NCI-H2107 (cell line): ENCODE measurements at places on chromosomes 5 and 9.
A peak's percentile ranks its signal among the peaks of the same experiment; 100 is the strongest.

GRCh38 chr9:98911042-98911441 lies 32.7 kb upstream of the COL15A1 start:
- DNase-seq, result no peak

DNA sequence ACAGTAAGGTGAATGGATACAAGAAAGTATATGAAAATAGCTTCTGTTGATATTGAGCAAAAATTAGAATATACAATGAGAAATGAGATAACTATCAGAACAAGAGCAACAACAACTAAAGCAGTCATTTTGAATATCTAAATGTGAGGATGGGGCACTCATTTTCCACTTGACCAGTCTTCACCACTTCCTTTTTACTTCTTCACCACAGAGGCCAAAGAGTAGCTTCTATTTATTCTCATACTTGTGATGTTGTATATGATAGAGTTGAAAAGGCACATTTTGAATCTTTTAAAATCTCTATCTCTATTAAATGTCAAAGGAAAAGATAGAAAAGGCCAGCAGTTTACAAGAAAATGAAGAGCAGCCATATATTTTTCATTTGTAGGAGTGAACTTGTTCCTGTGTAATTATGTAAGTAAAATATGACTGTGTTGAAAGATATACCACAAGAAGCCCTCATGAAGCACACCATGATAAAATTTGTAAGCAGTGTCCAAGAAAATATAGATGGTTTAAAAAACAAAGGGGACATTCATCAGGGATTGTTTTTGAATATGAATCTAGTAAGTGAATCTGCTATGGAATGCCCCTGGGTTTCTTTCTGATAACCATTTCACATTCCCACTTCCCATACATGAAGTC lies 39.2 kb downstream of the ADAMTS19 start:
- DNase-seq, result no peak

- DNase-seq, result no peak
Observed at GRCh38 chr5:171693412-171693811, 92.2 kb upstream of the SMIM23 start.

DNA sequence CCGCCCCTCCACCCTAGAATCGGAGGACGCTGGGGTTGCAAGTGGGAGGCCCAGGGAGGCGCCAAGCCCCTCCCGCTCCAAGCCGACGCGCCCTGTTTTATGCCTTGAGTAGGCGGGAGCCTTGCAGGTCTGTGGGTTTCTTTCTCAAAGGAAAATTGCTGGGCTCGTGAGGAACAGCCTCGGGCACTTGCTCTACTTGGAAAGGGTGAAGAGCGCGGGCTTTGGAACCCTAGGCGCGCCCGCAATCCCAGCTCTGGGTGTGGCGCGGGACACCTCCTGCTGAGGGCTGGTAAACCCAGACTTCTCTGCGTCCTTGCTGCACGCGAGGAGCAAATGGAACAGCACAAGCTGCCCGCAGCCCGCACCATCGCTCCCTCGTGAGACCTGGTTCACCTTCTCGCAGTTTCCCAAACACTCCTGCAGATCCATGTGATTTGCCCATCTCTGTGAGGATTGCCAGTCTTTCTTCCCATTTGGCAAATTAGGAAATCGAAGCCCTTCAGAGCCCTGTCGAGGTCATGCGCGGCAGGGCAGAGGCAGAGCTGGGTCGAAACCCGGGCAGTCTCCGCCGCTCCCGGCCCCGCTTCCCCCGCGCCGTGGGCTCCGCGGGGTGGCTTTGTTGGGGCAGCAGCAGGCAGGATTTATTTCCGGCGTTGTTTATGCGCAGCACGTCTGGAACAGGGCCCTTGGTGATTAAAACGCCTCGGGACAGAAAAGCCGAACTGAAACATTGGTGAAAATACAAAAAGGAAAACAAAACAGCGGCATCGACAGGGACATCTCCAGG lies 98.4 kb upstream of the CPLX2 start:
- DNase-seq, result no peak

- DNase-seq, result no peak
Observed at GRCh38 chr5:133326361-133326760, 274.5 kb downstream of the HSPA4 start.

DNA sequence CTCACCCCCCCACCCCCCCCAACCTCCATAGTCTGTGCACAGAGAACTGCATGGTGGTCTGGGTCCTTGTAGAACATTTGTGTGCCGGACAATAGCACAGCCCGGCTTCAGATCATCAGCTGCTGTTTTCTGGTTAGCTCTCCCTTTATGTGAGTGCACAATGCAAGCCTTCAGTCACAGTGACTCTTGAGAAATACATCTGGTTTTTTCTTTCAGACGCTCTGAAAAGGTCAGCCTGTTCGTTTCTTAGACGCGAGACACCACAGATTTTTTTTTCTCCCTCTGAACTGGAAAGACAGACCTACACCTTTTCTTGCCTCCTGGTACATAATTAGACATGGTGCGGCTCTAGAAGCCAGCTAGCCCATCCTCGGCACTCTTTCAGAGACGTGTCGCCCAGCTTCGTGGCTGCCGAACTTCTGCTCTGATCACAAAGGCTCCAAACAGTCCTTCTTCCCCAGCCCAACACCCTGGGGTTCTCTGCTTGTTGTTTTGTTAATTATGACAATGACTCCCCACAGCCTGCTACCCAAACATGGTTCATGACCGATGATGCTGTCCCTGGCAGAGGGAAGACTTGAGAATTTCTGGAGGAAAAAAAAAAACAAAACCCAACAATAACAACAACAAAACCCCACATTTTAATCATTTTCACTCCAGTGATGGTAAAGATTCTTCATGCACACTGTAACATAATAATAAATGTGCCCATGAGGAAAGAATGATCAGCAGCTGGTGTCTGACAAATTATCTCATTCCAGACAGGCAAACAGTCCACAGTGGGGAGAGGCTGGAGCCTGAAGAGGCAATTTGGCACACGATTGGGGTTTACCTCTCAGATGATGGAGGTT lies 241.4 kb upstream of the ZNF462 start:
- DNase-seq, result no peak

GRCh38 chr5:126481243-126481642 lies 58.0 kb downstream of the GRAMD2B start:
- DNase-seq, result no peak

DNA sequence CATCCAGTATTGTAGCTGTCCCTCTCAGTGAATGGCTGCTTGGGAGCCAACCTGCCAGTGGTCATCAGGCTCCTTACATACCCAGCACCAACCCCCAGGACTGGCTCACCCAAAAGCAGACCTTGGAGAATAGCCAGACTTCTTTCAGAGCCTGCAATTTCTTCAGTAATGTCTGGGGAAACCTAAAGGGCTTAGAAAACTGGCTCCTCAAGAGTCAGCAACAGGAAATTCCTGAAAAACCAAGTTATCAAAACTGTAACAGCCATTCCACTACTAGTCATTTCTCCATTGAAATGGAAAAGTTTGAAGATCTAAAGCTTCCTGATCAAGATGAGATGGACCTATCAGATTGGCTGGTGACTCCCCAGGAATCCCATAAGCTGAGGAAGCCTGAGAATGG lies 12.3 kb upstream of the STING1 start:
- DNase-seq, result no peak

DNA sequence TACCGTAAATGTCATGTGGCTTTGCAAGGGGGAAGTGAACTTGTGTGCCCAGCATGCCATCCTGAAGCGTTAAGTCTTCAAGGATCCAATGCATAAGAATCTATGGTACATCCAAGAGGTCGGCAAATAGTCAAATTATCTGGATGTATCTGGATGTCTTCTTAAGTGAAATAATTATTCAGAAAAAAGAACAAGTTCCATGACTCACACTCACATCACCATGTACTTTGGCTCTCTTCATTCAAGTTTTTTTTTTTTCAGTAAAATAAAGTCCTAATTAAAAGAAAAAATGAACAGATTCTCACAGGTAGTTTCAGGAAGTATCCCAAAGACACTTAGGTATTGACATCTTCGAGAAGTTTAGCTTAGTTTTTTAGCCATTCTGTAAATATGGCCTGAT lies 62.7 kb upstream of the MEGF10 start:
- no peak for DNase-seq

- no peak for DNase-seq
Observed at GRCh38 chr5:59142927-59143326, 560.1 kb downstream of the RAB3C start.

DNA sequence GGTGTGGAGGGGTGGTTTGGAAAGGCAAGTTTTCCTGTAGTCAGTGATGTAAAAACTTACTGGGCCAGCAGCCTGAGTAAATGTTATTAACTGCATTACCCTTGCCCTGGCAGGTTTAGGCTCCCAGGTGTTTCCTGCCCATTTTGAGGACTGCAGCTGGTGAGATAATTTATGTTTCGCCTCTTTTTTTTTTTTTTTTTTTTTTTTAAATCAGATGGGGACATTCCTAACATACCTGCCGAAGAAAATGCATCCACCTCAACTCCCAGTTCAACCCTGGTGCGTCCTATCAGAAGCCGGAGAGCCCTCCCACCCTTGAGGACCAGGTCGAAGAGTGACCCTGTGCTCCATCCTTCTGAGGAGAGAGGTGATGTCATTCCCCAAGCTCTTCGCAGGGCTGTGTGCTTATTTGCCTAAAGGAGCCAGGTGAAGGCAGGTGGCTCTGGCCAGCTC lies 60.6 kb downstream of the ENTREP1 start:
- no peak for DNase-seq

DNA sequence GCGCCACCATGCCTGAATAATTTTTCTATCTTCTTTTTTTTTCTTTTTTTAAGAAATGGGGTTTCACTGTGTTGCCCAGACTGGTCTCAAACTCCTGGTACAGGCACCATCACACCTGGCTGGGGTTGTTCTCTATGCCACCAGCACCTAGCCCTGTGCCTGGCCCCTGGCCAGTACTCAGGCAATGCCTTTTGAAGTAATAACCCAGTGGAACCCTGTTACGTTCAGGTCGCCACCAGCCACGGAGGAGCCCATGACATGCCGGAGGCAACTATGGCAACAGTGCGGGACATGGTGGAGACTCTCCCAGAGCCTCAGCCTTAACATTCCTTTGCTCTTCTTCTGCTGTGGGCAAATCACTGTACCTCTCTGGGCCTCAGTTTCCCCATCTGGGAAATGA lies 14.1 kb downstream of the COL15A1 start:
- DNase-seq, result no peak

DNA sequence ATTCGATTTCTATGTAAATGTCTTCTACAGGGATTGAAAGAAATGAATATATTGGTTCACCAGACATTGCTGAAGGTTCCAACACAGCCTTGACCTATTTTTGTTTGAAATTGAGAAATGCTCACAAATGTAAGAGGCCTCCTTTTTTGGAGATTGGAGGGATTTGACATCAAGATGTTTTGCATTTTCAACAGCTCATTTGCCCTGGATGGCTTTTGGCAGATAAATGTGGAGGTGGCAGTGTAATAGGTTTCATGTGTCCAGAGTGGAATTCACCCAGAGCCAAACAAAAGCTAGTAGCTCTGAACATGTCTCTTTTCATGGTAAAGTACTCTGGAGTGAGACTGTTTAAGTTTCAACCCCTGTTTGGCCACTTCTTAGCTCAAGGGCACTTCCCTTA lies 77.3 kb downstream of the PALM2AKAP2 start:
- DNase-seq, result no peak

GRCh38 chr9:15018096-15018637 lies 107.9 kb upstream of the FREM1 start:
- DNase-seq, result no peak

DNA sequence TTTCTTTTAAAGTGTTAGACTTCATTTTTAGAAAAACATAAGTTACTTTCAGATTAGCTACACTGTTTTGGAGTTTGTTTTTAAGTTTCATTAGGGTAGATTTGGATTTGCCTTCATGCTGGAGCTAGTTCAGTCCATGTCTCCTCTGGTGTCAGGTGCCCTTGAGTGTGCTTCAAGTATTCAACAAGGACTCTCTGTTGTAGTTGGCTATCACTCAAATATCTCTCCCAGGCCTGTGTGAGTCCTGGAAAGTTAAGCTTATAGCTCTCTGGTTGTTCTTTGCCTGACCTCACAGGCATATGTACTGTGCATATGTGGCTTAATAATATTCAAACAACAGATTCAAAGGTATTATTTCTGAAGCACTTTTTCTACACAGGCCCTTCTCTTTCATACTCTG lies 45.4 kb downstream of the PTBP3 start:
- no peak for DNase-seq

- no peak for DNase-seq
Observed at GRCh38 chr9:134314950-134315715, 11.1 kb upstream of the RXRA start.

GRCh38 chr5:114355086-114355830 lies 6.6 kb upstream of the KCNN2 start:
- no peak for DNase-seq

DNA sequence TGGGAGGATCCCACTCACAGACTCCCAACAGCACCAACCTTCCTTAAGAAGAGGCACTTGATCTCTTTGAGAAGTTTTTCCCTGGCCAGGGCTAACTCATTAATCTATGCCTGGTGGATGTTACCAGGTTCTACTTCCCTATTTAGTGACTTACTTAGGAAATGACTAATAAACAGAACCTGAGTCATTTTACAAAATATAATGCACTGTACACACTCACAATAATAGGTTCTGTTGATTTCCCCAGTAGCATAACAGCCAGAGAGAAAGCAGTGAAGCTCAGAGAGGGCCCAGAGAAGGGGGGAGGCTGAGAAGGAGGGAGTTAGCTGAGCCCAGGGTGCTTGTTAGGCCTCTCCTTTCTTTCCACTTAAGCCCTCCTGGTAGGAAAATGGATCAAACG lies 27.1 kb downstream of the FRMD3 start:
- no peak for DNase-seq

- DNase-seq, result no peak
Observed at GRCh38 chr9:131735238-131736128, 4.4 kb downstream of the RAPGEF1 start.

- no peak for DNase-seq
Observed at GRCh38 chr9:2217540-2217939, 202.4 kb downstream of the SMARCA2 start.

GRCh38 chr5:149937610-149938009 lies 7.0 kb downstream of the PDE6A start:
- DNase-seq, result peak; percentile 4

DNA sequence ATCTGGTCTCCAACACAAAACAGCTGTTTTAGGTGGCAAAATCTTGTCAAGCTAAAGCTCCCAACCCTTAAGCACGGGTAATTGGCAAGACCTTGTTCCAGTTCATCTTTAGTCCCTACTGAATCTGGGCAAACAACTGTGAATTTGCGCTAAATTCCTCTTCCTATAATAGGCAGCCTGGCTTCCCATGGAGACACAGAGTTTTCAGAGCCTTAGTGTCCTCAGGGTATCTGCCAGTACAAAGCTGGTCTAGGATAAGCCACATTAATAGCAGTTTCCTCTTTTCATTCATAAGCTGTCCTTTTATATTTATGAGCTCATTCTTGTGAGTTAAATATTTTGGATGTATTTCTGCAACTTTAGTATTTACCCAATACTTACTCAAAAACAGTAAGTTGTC lies 59.5 kb downstream of the FGF10 start:
- no peak for DNase-seq

- no peak for DNase-seq
Observed at GRCh38 chr9:137148661-137149060, 9.7 kb downstream of the GRIN1 start.

DNA sequence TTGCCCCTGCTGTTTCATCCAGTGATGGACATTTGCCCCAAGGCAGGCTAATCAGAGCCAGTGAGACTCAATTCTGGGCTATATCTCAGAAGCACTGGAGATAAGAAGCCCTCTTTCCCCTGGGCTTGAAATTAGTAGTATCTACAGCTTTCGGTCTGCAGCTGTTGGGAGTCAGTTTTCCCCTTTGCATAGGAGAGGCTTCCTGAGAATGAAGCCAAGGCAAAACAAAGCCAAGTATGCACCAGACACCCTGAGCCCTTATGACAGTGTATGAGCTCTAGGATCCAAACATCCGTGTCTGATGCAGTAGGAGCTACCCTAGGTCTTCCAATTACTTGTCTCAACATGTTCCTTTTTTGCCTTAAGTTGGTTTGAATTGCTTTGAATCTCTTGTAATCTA lies 79.2 kb upstream of the PANK3 start:
- DNase-seq, result no peak

GRCh38 chr5:67283275-67283987 lies 86.8 kb upstream of the CD180 start:
- DNase-seq, result no peak
